ENCODE measurements at places on chromosomes 6 and 20.

- no peak for DNase-seq
These were observed 89.2 kb downstream of the RAMACL start for GRCh38 chr6:166497087-166497899.

DNA sequence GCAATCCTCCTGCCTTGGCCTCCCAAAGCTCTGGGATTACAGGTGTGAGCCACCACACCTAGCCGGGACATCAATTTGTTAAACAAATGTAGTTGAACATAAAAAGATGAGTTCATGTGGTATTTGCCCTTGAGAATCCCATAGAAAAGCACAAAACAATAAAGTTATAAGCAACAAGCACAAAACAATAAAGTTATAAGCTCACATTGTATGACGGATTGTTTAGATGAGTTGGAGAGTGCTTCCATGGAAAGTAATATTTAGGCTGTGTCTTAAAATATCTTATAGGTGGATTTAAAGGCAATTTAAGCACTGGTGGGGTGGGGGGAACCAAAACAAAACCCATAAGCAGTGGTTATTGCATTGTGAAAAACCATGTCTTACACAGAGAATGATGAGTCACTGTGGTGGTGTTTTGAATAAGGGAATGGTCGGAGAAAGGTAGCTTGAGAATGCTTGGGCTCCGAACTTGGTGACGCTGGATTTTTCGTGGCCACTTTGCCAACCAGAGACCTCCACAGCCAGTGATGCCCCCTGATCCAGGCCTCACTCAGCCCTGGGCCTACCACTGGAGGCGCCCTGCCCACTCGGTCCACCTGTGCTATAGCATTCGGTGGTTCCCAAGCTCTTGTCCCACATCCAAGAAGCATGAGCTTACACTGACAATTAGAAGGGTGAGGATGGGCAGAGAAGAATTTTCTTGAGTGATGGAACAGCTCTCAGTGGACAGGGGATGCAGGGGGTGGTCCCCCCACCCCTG, 256.0 kb downstream of the CDKAL1 start:
- DNase-seq = no peak

DNA sequence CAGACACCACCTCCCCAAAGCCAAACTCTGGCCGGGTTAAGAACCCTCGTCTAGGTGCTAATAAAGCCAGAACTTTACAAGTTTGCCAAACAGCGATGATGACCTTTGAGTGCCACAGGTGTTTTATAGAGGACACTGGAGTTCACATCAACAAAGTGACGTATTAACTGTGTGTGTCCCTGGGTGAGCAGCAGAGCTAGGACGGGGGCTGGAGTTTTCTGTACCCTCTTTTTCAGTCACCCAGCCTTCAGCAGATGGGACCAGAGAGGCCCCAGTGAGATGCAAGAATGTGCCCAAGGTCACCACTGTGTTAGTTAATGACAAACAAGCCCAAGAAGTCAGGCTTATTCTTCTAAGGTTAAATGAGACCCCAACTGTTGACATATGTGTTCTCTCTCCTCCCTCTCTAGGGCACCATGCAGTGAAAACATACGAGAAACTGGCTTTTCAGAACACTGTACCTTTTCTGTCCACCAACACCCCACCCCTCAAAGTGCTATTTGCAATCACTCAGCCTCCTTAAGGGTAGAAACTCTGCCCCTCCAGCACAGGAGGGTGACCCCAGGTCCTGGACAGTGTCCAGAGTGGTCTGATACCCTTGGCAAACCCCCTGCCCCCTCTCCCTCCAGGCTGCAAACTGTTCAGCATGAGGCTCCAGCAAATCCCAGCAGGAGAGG, 5.2 kb downstream of the SDC4 start:
- DNase-seq = no peak

- no peak for DNase-seq
These were observed 131.1 kb downstream of the VEGFA start for GRCh38 chr6:43900916-43901732.

DNA sequence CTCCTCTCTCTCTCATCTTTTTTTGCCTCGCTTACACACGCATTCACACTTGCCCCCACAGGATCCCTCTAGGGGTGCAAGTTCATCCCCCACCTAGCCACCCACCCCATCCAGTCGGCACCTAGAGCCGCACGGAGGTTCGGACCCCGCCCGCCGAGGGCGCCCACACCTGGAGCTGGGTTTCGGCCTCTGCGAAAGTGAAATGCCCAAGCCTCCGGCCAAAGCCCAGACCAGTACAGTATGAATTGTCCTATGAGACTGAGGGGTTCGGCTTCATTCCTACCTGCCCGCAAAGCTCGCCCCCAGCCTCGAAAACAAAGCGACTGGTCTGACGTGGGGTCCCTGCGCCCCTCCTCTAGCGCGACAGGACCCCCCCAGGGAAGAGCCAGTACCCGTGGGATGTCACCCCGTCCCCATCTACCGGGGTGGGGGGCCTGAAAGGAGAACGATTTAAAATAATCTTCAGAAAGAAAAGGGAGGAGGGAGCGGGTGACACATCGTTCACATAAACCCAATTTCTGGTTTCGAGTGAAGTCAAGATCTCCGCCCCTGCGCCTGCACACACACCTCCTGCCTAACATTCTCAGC, 1.5 kb downstream of the TFAP2A start:
- DNase-seq = no peak

Data from CD4-positive, alpha-beta T cell treated with Interleukin-15 for 4 hours (primary cell).